ENCODE measurements at places on chromosomes 6 and 20.

DNA sequence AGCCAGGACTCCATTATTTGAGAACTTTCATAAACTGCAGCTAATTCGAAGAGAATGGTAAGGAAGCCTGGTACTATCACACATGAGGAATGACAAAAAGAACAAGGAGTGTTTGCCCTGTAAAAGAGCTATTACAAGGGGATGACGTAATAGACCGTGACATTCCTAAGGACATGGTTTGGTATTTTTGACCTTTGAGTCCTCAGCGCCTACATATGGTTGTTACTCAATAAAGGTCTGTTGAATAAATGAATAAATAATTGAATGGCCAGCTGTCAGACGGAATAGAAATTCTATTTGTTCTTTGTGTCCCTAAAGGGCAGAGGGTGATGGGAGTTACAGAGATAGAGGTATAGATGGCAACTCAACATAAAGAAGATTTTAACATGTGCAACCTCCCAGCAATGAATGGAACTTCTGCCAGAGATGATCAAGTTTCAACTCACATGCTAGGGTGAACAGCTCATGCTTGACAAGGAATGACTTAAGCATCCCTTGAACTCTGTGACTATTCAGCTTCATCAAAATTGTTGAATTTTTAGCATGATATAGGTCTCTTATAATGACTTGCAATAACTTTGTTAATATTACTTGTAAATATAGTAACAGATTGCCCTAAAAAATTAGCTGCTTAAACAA, 115.4 kb downstream of the TENT5A start:
- no peak for DNase-seq

GRCh38 chr6:106077170-106077569, 9.0 kb upstream of the PRDM1 start:
- DNase-seq: no peak

DNA sequence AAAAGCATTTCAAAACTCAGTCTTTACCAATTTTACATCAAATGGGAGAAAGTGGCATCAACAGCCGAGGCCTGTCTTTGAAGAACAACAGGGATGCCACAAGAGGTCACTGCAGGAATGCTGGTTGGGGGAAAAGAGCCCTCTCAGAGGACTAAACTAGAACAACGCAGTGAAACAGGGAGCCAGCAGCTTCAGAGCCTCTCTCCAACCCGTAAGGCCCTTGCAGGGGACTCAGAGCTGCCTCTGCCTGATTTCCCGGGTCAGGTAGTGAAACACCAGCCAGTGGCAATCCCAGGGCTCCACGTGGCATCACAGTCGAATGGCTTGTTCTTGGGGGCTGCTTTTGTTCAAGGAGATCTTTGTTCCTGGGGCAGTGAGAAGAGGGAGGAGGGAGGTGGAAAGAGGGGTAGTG, 55.0 kb upstream of the KCNK16 start:
- no peak for DNase-seq

GRCh38 chr6:148440877-148441453, 98.3 kb downstream of the SASH1 start:
- DNase-seq: no peak

GRCh38 chr6:3608159-3608558, 143.4 kb downstream of the PXDC1 start:
- no peak for DNase-seq

- DNase-seq: no peak
Observed at GRCh38 chr6:35139924-35140638, 1.1 kb downstream of the TCP11 start.

DNA sequence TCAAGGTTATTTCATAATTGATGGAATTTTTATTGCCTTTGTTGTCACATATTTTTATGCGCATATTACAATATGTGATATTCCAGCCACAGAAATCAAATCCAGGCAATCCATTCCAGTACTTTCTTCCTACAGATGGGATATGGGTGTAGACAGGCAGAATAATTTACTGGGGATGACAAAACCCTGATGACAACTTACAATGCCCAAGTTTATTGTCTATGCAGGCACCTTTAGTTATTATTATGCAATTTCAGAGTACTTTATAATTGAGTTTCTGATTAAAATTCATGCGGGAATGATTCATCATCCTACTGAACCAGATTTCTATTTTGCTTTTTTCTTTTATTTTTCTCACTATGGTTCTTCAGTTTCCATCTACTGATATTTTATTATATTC, 358.7 kb downstream of the LMBRD1 start:
- no peak for DNase-seq

- DNase-seq: no peak
Observed at GRCh38 chr20:15005300-15005986, 668.0 kb upstream of the FLRT3 start.

DNA sequence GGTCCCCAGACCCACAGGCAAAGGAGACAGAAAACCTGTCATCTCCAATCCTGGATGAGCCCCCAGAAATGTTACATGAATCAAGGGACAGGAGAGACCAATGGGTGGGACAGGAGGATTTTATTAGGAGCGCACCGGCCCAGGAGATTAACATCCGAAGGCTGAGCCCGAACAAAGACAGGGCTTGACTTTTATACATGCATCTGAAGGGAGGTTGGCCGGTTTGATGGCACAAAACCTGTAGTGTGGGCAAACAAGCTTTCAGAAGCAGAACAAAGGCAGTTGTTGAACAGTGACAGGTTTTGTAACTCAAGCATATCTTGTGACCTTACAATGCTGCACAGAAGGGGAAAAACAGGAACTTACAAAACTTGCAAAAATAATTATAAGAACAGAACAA, 83.9 kb upstream of the GPR6 start:
- no peak for DNase-seq

DNA sequence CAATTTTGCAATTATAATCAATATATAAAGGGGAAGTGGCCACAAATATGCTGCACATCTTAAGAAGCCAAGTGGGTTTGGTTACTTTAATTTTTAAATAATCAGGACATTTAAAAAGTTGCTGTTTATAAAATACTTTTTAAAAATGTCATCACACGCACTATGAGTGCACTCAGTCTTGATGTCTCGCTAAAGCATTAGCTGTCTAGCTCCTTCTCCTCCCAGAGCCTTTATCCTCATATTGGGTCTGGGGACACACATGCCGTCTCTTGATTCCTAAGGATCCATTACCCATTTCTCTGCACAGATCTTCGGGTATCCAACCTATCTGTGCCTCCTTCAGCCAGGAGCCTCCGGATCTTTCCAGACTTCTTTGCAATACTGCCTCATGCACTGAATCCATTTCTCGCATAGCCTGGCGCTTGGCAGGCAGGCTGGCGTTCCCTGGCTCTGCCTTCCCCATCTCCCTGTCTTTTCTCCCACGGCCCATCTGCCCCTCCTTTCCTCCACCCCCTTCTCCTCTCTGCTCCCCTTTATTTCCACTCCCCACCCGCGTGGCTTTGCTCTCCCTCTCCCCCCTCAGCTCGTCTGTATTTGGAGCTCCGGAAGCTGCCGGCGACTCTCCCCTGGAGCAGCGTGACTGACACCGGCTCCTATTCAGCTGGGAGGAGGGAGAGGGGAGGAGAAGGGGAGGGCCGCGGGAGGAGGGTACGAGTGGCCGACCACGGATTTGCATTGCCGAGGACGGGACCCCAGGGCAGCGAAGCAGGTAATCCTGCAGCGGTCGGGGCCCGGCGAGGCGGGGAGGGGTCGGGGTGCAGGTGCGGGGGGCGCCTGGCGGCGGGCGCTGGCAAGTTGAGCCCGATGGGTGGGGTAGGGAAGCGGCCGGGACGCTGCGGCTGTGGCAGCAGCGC, at the start of gene CAP2:
TSS of gene CAP2 (plus strand) at position 618 of the 914 bp plus-strand sequence. CDS start 27,961 bp downstream, outside the sequence.
- DNase-seq: peak; percentile 30

- DNase-seq: no peak
Observed at GRCh38 chr6:16876201-16876600, 114.9 kb upstream of the ATXN1 start.

DNA sequence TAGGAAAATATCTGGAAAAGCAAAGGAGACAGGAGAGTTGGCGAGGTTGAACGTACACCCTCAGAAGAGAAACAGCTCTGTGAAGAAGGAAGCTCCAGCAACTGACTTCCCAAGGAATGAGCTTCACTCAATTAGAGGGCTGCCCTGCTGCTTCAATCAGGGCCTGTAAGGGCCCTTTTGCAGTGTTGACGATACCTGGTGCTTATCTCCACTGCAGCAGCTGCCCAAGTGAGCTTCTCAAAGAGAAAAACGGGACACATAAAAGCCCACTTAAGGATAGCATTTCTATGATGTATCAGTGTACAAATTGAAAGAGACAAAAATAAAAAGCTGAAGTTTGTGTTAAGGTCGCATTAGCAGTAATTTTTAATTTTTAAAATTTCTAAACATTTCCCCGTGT, 16.4 kb downstream of the SEC63 start:
- DNase-seq: no peak

- DNase-seq: no peak
Observed at GRCh38 chr6:137731600-137731959, 135.5 kb upstream of the TNFAIP3 start.

DNA sequence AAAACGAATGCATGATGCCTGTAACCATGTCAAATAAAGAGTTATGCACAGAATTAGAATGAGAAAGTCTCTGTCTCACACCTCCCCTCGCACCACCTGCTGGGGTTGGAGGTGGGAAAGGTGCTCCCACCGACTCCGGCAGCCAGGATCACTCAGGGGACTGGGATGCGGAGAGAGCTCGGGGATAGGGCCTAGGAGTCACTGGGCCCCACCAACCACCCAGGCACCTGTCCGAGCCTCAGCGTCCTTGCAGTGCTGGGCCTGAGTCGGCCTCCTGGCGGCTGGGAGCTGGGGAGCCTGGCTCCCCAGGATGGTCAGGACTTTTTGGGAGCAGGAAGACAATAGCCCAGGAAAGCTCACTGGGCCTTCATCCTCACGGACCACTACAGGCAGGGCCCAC, 22.4 kb upstream of the CHRNA4 start:
- DNase-seq: no peak

DNA sequence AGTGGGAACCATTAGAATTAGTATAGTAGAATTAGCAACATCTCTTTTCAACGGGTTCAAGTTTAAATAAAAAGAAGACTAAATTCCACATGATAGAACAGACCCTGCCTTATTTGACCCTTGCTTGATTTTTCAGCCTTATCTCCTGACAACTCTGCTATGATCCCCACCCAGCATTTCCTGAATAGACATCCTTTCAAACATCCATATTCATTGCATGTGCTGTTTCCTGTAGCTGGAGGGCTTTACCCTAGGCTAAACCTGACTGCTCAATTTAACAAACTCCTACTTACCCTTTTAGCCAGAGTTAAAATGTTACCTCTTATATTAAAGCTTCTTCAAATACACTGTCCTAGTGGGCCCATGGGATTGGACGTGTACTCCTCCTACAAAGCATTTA, 594.8 kb upstream of the ARID1B start:
- no peak for DNase-seq

DNA sequence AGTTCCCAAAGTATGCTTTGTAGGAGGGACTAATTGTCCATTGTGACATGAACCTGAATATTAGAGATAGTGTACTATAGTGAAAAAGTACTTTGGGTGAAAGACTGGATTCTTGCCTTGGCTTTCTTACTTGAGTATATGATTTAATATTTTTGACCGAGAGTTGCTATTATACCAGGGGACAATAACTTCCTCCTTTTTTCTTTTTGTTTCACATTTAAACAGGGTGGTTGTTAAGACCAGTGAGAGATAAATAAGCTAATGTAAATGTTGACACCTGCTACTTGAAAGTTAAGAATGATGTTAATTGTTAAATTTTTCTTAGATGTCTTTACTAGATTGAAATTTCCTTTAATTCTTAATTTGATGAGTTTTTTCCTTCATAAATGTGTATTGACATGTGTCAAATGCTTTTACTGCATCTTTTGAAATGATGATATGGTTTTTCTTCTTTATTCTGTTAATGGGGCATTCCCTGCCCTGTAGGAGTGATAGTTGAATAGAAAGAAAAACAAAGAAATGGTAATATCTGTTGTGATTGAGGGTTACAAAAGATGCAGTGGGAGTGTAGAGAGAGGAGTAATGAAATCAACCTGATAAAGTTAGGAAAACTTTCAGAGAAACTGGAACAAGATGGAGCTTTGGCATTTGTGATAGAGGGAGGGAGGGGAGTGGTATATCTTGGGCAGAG, 48.4 kb downstream of the ZFAND3 start:
- DNase-seq: no peak

- no peak for DNase-seq
Observed at GRCh38 chr20:19115581-19115980, 96.9 kb upstream of the SLC24A3 start.

DNA sequence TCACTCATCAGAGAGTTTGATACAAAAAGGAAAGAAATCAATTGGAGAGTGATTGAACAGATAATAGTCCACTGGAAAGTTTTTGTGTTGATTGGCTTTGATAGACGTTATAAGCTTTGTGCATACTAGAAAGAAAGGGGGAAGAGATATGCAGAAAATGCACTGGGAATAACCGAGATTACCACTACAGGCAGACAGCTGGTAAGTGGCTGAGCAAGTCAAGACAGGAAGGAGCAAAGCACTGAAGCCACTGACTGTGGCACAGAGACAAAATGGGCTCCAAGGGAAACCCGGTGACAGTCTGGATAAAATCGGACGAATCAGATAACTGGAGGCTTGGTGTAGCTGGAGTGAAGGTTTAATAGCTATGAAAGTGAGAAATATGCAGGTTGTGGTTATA, 209.0 kb downstream of the SIM1 start:
- no peak for DNase-seq

DNA sequence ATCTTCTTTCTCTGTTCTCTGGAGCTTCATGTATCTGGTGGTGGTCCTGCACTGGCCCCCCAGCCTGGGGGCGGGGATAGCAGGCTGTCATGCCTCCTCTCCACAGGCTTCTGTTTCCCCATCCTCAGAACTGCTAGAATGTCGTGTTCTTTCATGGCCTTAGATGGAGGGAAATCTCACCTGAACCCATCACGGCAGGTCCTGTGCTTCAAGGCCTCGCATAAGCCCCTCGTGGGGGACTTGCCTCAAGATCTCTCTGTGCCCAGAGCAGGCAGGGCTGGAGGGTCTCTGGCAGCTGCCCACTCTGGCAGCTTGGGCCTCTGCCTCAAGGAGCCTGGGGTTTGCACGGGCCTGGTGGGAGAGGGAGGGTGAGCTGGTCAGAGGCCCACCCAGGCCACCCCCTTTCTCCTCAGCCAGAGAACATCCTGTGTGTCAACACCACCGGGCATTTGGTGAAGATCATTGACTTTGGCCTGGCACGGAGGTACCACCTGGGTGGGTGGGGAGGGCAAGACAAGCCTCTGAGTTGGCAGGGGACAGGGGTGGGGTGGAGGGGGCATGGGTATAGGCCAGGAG, 11.3 kb downstream of the MYLK2 start:
- DNase-seq: no peak

GRCh38 chr6:109081516-109082187, 13.0 kb downstream of the SESN1 start:
- no peak for DNase-seq

GRCh38 chr6:65558071-65558470, 149.0 kb downstream of the EYS start:
- DNase-seq: no peak

DNA sequence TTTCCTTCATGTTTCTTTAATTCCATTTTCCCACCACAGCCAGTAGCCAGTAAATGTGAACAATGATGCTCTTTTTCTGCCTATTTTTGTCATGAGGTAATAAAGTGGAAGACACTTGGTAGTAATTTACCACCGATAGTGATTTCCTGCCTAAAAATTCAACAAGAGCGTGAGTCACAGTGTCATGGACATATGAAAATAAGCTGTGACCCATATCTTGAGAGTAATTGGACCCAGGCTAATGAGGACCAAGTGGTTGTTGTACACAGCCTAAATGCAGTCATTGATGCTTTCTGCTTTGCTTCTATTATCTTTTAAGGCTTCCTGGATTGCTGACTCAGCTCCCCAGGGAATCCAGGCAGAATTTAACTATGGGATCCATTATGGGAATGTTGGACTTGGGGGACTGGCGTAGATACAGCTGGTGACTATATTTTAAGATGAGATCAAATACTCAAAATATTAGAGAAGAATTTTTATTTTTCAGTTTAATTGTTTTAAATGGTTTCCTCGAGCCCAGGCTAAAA, 265.9 kb upstream of the FERMT1 start:
- no peak for DNase-seq

All from BJ (cell line).